SK-N-SH treated with all-trans-retinoic acid at 6 μM for 48 hours (cell line): ENCODE measurements at places on chromosomes 5 and 9.

GRCh38 chr9:130665029-130665430 is 636 bp downstream of the PRDM12 start:
- ATAC-seq = no peak

- ATAC-seq = peak; percentile 55
Observed at GRCh38 chr5:141513627-141514329, 24.9 kb downstream of the PCDHGC5 start.

DNA sequence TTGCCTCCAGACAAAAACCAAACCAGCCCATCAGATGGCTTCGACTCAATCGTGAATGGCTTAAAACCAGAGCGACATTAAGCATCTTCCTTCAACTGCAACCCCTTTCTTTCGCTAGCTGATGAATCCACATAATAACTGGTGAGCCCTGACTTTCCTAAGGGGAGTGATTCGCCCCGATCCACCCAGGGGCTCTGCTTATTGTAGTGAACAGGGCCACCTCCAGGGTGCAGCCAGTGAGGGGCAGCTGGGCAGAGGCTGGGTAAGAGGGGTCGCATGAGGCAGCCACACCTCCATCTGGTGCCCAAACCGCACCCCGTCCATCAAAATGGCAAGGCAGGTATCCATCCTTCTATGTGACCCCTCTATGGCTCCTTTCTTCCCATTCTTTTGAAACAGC is 38.0 kb downstream of the SLC35D2 start:
- peak; percentile 8; the same call in 1 of the 3 replicates for ATAC-seq

- no peak for ATAC-seq
Observed at GRCh38 chr5:98804066-98804465, 30.6 kb downstream of the RGMB start.

DNA sequence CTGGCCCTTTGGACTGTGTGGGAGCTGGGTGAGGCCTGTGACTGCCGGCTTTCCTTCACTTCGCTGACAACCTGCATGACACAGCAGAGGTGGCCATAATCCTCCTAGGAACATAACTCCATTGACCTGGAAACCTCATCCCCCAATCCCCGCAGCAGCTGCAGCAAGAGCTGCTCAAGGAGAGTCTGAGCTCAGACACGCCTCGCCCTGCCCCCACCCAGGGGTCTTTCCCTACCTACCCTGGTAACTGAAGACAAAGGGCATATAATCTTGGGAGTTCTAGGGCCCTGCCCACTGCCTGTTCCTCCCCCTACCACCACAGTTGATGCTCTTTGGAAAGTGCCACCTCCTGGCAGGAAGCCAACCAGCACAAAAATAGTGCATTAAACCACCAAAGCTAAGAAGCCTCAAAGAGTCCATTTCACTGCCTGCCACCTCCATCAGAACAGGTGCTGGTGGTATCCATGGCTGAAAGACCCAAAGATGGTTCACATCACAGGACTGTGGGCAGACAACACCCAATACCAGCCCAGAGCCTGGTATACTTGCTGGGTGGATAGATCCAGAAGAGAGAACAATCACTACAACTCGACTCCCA is 18.4 kb downstream of the TRIM36 start:
- no peak for ATAC-seq

- no peak for ATAC-seq
Observed at GRCh38 chr9:135218331-135219225, 131.1 kb downstream of the OLFM1 start.

- ATAC-seq = no peak
Observed at GRCh38 chr9:83406921-83407320, 131.3 kb downstream of the FRMD3 start.

- ATAC-seq = no peak
Observed at GRCh38 chr9:76023715-76024195, 133.3 kb downstream of the PCSK5 start.

- no peak for ATAC-seq
Observed at GRCh38 chr5:91142819-91143218, 240.3 kb downstream of the ARRDC3 start.

- ATAC-seq = no peak
Observed at GRCh38 chr5:40479939-40480338, 199.8 kb upstream of the PTGER4 start.

DNA sequence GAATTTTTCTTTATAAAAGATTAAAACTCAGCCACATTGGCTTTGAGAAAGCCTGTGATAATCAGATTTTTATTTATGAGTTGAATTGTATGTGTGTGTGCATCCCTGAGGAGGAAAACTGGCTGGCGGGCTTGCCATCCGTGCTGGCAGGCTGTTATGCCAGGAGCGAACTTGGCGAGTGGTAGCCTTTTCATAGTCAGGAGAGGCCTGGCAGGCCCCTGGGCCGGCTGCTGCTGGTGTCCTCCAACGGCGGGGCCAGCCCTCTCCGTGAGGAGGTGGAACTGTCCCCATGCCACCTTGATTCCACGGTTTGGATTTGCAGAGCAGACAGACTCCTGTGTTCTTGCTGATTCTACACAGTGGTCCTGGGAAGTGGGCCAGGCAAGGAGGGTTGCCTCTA is 43.3 kb downstream of the ZNF618 start:
- no peak for ATAC-seq

- ATAC-seq = peak; percentile 8; the same call in 2 of the 3 replicates
Observed at GRCh38 chr5:140546851-140547507, 483 bp upstream of the EIF4EBP3 start.

GRCh38 chr5:14035859-14036503 is 91.5 kb upstream of the DNAH5 start:
- peak; percentile 84 for ATAC-seq

DNA sequence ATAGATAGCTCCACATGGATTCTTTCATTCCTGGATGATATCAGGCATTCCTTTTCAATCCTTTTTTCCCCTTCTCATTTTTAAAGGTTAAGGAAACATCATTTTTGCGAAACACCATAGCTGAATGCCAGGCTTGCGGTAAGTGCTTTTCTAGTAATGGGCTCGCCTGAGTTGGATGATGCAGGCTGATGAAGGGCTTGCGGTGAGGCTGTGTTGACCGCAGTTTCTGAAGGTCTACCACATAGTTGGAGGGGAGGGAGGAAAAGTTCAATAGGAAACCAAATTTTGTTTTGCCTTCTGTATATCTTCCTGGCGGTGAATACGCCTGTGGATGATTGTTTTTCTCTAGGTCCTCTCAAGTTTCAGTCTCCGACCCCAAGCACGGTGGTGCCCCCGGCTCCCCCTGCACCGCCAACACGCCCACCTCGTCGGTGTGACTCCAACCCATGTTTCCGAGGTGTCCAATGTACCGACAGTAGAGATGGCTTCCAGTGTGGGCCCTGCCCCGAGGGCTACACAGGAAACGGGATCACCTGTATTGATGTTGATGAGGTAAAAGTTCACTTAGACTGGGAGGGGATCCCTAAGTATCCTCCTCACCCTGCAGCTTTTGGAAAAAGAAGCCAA is 24.3 kb downstream of the THBS4 start:
- no peak for ATAC-seq

DNA sequence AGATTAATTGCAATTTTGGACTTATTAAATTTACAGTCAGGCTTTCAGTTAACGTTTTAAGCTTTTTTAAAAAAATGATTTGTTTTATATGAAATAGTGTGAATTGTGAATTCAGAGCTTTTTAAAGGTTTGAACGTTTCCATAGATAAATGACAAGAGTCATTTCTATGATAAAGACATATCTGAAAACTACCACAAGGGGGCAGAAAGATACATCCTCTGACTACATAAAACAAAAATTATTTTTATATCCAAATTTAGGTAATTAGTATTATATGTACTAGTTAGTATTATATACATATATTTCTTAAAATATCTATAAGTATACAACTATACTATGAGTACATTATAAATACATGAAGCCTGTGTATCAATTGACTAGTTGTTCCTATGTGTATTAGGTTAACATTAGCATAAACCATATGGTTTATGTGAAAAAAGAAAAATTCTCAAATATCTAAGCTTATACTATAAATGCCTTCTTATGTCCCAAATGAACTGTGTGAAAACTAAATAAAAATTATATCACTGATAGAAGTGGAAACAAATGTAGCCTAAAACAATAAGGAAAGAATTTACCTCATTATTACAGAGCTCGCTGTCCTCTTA is 155.2 kb downstream of the MEF2C start:
- ATAC-seq = no peak

DNA sequence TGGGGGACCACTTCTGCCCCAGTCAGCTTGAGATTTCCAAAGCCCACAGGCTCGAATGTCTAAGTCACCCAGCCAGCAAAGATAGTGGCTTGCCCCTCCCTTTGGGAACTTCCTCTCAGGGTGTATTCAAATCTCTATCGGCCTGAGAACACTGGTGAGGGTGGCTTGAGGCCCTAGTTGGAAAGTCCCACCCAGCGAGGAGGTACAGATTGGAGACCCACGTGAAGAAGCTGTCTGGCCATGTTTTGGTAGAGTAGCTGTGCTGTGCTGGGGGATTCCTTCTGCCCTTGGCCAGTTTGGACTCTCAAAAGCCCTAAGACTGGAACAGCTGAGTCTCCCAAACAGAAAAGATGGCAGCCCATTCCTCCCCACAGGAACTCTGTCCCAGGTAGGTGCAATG is 172.7 kb upstream of the RIOK2 start:
- no peak for ATAC-seq

DNA sequence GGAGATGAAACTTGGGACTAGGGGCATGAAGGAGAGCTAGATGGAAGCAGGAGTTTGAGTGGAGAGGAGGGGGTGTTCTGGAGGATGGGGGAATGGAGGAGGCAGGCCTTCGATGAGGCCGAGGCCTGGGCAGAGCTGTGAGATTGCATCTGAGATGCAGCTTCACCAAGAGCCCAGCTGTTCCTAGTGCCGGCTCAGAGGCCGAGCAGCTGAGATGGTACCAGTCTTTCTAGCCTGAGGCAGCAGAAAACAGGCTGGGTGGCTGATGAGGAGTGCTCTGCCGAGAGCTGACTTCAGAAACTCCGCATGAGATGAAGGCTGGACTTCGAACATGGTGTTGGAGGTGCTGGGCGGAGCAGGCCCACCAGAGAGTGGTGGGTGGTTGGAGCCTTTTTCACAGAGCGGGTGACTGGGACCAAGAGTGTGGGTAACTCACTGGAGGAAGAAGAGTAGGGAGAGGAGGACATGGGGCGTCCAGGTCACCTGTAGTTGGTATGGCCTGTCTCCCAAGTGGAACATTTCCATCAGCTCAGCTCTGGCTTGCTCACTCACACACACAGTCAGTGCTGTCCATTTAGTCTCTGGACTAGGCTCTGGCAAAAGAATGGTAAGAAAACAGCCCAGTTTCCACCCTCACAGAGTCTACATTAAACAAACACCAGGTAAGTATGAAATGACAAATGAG is 54.7 kb downstream of the TMOD1 start:
- ATAC-seq = peak; percentile 21; the same call in 2 of the 3 replicates

DNA sequence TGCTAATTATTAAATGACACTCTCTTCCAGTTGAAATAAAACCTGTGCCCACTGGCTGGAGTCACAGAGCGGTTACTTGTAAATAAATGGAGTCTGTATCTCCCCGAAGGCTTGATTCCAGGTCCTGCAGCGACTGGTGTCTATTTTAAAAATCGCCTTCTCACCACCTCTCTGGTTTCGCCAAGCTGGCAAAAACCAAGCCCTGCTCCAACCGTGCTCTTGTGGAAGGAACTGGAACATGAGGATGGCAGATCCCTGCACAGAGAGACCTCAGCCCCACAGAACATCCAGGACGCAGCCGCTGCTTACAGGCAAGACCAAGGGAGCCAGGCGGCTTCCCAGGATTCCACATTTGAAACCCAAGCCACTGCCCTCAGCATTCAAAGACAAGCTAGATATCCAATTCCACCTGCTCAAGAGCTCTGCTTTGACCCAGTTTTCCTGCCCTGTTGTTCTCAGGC is 15.0 kb downstream of the SEMA4D start:
- ATAC-seq = no peak

DNA sequence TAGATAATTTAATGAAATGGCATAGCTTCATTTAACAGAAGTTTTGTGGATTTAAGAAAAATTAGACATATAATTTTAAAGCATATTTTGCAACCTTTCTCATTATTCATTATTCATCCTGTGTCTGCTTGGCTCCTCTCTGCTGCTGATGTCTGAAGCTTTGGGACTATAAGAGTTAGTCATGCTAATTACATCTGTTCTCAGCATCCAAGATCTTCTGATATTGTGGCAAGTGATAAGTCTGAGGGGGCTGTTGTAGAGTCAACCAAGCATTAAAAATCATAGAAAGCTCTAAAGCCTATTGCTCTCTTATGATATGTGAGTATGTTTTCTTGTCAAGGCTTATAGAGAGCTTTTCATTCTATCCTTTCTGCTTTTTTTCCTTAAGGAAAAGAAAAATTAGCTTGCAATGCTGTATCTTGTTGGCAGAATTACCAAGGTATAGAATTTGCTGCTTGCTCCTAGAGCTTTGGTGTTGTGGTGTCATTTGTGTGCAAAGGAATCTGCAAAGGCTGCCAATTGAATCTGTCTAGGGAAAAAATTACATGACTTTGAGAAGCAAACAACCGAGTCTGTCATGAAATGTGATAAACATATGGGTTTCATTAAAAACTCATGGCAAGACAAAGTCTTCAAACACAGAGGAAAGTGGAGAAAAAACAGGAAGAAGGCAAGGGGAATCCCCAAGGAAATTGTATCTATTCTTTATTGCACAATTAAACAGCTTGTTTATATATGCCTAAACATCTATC is 156.1 kb upstream of the DAB2 start:
- no peak for ATAC-seq

DNA sequence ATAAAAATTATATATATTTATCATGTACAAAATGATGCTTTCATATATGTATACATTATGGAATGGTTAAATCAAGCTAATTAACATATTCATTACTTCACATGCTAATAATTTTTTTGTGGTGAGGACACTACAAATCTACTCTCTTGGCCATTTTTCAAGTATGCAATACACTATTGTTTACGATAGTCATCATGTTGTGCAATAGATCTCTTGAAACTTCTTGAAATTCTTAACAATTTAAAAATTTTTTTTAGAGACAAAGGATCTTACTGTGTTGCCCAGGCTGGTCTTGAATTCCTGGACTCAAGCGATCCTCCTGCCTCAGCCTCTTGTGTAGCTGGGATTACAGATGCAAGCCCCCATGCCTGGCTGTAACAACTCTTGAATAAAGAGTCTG is 45.2 kb upstream of the SHOC1 start:
- ATAC-seq = no peak

GRCh38 chr9:132888151-132888550 is 9.5 kb downstream of the SPACA9 start:
- ATAC-seq = no peak

- ATAC-seq = no peak
Observed at GRCh38 chr5:111326551-111326950, 102.4 kb downstream of the CAMK4 start.
